ENCODE measurements at places on chromosomes 7 and 10.

DNA sequence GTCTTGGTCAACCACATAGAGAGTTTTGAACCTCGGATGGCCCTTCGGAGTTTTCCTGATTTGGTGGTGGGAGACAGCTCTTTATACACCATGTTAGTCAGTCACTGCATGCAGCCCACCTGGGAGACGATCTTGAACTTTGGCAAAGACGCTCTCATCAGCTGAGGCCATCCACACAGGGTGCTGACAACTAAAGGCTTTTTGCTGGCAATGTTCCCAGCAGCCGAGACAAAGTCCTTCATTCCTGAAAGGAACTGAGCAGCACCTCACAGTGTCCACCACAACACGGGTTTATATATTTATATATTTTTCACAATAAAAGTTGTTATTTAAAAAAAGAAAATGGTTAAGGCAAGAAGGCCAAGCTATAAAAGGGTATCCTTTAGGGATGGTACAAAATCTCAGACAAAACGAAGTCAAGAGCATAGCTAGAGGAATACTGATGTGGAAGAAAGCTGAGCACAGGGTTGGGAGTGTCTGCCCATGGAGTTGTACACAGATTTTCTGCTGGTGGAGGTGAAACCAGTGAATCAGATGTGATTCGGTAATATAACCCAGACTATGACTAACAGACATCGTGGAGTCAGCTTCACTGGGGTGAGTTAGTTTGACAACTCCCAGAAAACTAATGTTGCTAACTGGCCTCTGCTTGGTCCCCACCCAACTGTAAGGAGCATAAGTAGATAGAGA, 27.4 kb upstream of the CAPZA2 start:
- DNase-seq = no peak

- no peak for DNase-seq
These were observed 20.9 kb downstream of the INSYN2A start for GRCh38 chr10:127175357-127176110.

DNA sequence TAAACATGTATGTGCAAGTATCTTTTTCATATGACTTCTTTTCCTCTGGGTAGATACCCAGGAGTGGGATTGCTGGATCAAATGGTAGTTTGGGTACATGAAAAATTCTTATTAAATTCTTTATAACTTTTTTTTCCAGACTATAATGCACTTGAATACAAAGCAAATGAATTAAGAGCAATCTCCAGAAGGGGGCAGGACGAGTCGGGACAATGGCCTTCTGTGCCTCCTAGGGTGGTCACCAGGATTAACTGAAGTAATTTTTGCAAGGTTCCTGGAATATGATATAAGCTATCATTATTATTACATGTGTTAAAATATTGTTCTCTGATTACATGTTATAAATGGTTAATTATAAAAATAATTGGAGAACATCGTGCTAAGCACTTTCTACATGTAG, 127.2 kb downstream of the PPP1R17 start:
- DNase-seq = no peak

DNA sequence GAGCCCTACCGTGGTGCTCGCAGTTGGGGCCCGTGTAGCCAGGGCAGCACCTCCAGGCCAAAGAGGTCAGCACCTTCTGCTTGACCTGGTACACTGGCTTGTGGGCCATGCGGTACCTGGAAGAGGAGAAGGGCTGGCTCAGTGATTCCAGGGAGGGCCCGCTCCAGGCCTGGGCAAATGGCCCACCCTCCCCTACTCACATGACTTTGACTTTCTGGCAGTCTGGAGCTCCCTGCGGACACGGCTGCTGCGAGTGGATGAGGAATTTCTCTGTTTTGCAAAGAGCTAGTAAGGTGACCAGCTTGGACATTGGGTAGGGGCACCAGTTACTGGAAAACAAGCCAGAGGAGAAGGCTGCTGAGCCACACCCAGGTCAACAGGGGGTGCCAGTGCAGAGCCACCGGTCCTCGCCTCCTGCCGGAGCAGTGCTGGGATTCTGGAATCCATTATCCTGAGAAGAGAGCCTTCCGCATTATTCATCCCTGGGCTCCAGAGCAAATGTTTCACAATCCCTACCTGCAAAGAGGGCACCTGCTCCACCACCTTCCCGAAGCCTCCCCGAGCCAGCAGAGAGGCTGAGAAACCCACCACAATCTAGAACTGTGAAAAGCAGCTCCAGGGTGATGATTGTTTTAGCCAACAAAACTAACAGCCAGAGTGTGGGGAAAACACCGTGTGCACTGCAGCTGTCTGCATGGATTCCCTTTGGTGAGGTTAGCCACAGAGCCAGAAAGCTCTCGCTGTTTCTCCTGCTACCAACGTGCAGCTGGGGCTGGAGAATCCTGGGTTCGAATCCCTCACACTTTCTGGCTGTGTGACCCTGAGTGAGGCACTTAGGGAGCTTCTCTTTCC, 11.8 kb downstream of the MMRN2 start:
- DNase-seq = no peak

DNA sequence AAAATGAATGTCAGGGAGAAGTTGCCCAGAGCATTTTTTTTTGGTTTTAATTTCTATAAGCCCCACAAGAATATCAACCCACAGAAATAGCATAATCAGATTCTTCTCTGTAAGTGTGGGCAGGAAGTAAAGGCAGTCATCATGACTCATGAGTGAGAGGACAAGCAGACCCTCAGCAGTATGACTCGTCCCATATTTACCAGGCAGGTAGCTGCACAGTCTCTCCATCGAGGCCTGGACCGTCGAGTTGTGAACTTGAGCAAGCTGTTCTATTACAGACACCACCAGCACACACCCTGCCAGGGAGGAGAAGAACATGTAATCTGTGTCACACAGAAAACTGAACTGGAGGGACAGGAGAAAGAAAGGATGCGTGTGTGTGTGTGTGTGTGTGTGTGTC, 37.8 kb downstream of the AOAH start:
- DNase-seq = no peak

DNA sequence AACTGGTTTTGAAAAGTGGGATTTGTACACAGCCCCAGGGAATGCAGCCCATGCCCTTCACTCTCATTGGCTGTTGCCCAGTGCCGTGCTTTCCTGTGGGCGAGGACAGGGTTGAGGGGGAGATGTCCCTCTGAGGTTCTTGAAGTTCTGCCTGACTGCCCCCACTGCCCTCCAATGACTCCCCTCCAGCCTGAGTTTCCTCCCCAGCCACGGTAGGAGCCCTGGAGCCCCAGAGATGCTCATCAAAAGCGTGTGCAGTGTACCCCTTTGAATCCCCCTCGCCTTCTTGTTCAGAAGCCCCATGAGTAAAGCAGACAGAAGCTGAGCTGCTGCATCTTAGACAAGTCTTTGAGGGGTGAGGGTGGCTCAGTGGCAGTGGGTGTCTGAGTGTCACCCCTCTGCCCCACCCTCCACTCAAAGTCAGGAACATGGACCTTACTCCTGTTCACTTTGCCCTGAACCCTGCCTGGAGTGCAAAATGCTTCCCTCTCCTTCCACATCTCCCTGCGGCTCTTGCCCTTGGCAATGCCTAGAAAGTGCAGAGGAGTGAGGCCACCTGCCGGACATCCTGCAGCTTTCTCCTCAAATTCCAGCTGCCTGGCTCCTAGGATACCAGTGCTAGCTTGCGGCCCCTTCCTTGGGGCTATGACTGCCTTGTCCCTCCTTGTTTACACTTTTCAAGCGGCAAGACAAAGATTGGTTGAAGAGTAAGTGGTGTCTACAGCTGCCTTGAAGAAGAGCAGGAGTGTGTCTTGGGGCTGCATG, 19.9 kb downstream of the FAM241B start:
- DNase-seq = no peak

DNA sequence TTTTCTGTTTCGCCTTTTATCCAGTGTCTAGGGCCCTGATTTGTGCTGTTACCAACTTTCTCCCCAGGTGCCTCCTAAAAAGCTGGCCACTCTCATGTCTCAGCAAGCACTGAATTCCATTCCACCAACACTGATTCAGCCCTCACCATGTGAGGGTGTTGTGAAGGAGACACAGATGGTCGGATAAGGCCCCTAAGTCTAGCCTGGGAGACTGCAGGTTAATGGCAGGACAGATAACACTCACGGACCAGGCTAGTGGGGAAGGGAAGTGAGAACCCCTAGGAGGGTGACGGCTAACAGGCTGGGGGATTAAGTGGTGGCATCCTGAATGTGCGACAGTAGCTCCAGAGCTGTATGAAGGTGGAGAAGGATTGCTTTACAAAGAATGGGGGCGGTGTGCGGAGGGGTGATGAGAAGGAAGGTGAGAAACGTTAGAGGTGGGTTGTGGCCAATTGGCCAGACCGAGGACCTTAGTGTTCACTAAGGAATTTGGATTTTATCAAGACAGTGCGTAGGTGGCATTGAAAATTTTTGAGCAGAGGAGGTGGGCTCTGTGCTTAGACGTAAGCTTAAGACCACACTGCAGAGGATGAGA, 3.8 kb upstream of the DUSP5 start:
- no peak for DNase-seq

DNA sequence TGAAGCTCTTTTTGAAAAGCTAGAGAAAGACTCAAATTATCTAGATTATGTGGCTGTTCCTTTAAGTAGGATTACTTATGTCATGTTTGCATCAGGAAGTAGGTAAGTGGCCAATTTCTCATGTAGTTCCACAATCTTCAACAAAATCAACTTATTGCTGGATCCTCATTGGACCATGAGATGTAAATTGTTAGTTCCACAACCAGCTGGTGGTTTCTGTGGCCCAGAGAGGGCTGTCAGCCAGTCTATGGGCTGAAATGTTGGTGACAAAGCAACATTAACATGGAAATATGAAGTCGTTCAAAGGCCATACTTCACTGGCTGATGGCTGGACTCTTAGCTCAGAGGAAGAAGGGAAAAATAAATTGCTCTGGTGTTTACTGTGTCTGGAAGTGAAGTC, 157.9 kb downstream of the PLXDC2 start:
- no peak for DNase-seq

GRCh38 chr7:114959931-114960330, 38.0 kb downstream of the MDFIC start:
- no peak for DNase-seq

GRCh38 chr7:116836048-116836447, 26.3 kb upstream of the CAPZA2 start:
- no peak for DNase-seq

DNA sequence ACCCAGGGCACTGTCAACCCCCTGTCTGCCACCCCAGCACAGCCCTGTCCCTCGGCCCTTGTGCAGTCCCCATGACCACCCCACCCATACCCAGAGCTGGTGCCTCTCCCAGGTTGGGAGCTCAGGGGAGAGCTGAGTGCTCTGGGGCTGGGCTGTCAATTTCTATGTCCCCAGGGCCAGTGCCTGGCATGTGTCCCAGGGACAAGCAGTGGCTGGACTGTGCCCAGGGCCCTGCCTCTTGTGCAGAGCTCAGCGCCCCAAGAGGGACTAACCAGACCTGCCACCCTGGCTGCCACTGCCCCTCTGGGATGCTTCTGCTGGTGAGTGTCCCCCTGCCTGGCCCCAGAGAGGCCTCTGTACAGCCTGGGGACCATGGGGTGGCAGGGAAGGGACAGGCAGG, 29.0 kb upstream of the ZNF862 start:
- no peak for DNase-seq

DNA sequence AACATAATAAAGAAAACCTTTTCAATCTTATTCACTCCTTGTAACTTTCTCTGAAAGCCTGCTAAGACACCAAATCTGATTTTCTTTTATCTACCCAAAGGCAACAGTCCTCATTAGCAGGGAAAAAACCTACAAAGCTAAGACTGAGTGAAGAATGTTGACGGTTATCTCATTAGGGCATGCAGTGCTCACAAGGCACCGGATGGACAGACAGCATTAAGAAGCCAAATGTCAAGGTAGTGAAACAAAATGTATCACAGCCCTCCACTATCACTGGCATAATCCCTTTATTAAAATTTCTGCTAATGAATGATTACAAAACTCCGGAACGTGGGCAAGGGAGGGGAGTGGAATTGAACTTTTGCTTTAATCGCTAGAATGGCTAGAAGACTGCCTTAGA, 442.8 kb downstream of the NEBL start:
- no peak for DNase-seq
